ENCODE measurements at places on chromosomes 3 and 15. TPM values are rescaled to one million over a fixed set of nuclear protein-coding genes. Genes with fewer than 3 reads are reported as not detected.

DNA sequence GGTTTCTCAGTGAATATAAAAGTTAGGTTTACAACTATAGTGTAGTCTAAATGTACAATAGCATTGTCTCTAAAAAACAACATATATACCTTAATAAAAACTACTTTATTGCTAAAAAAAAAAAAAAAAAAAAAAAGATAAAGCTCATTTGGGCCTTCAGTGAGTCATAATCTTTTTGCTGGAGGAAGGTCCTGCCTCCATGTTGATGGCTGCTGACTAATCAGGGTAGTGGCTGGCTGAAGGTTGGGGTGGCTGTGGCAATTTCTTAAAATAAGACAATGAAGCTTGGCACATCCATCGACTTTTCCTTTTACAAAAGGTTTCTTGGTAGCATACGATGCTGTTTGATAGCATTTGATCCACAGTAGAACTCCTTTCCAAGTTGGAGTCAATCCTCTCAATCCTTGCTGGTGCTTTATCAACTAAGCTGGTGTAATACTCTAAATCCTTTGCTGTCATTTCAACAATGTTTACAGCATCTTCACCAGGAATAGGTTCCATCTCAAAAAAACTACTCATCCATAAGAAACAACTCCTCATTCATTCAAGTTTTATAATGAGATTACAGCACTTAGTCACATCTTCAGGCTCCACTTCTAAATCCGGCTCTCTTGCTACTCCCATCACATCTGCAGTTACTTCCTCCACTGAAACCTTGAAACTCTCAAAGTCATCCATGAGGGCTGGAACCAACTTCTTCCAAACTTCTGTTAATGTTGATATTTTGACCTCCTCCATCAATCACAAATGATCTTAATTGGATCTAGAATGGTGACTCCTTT, 13.3 kb downstream of the ZNF280D start:
- DNase-seq, result peak; percentile 37

- DNase-seq, result no peak
These were observed 31.3 kb upstream of the RAB6B start for GRCh38 chr3:133926736-133927539.

DNA sequence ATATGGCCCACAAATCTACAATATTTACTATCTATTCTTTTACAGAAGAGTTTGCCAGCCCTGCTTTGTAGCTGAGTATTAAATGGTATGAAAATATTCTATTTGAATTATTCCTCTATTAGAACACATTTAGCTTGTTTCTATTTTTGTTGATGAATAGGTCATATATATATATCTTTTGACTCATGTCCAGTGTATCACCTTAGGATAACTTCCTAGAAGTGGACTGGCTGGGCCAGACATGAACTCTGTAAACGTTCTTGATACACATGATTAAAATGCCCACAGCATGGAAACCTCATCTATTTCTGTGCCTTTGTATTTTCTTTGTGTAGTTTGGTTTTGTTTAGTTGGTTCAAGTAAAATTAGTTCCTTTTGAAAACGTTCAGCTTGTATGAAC, 37.1 kb downstream of the DAZL start:
- no peak for DNase-seq

DNA sequence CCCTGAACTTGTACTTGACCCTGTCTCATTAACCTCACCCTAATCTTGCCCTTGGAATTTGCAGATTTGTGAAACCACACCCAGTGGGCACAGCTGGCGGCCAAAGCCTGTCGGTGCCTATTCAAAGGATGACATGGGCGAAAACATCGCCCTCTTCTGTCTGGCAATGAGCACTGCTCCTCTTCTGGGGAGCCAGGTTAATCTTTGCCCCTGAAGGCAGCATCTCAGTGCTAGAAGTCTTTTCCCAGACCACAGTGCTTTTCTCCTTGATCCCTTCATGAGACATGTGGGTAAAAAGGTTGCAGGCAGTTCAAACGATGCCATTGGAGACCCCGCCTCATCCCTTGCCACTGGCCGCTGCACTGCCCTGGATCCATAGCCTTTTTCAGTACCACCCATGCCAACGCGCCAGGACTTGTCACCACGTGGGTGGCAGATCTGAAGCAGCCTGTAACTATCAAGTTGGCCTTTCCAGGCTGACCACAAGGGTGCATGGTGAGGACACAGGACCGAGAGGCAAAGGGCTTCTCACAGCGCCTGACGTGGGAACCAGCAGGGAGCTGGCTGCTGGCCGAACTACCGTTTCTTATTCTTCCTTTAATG, 6.5 kb upstream of the DNASE1L3 start:
- peak; percentile 82 for DNase-seq

The C2CD4A gene
- total RNA-seq, result not detected

The SEC22A gene
- total RNA-seq, result 42.8 TPM

- no peak for DNase-seq
These were observed 21.0 kb downstream of the TMEM43 start for GRCh38 chr3:14145670-14146380.

GRCh38 chr3:16305111-16305541, 40.1 kb downstream of the OXNAD1 start:
- no peak for DNase-seq

GRCh38 chr3:43366481-43366880, 80.1 kb downstream of the SNRK start:
- no peak for DNase-seq

The NPRL2 gene
- total RNA-seq, result 23.9 TPM
